ENCODE measurements at places on chromosomes 7 and 10.

GRCh38 chr10:48774416-48775205 is 89.9 kb downstream of the WDFY4 start:
- no peak for DNase-seq

DNA sequence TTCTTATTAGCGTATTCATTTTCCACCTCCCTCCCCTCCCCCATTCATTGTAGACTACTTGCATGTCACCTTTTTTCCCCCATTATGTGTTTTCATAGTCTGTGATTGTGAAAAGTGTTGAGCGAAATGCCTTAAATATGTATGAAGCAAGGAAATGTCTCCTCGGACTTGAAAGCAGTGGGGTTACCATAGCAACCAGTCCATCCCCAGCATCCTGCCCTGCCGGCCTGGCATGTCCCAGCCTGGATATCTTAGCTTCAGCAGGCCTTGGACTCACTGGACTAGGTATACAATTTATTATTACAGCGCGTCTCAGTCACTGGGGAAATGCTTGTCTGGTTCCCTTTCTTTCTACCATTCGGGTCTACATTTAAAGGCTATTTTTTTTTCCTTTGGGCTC is 283.6 kb downstream of the BICC1 start:
- DNase-seq = no peak

- DNase-seq = no peak
Observed at GRCh38 chr10:3196958-3197347, 24.4 kb upstream of the PITRM1 start.

GRCh38 chr7:74627661-74628411 is 29.7 kb upstream of the GTF2I start:
- DNase-seq = no peak

DNA sequence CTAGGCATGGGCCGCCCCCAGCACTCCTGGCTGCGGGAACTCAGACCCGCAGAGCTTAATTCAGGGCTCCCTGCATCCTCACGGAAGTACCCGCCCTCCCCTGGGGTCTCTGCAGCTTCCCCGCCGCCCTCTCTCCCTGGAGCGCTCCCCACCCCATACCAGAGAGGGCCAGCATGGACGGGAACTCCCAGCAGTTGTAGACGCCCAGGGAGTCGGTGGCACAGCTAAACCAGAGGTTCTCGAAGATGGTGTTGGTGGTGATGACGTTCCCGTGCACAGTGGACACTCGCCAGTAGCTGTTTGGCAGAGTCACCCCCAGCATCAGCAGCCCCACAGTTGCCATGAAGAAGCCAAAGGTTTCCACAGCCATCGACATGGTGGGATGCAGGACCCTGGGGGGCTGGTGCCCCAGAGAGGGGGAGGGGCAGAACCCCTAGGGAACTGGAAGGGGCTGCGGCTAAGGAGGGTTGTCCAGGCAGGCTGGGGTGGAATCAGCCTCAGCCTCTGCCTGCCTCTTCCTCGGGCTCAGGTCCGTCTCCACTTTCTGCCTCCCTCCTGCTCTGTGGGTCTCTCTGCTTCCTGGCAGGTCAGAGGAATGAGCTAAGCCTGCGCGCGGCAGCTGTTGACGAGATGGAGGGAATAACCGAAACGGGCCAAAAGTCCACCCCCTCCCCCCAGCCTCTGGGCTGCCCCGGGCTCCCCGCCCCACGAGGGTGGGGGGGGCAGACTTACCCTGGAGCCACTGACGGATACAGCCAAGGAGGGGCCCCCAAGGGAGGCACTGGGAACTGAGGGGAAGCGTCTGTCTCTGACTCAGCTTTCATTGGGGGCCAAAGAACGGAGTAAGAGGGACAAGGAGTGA is at the start of gene CLDN15:
CLDN15 (minus strand) TSS at position 597 of the 862 bp plus-strand sequence; CDS start at position 376, 221 bp downstream.
- DNase-seq = no peak

- DNase-seq = no peak
Observed at GRCh38 chr10:99667108-99667751, 7.9 kb downstream of the ENTPD7 start.

Measured in activated T-cell treated with anti-CD3 and anti-CD28 coated beads for 48 hours (primary cell).